Bronchial epithelial cell (primary cell): ENCODE measurements at places on chromosomes 2 and 18. TPM values are rescaled to one million over a fixed set of nuclear protein-coding genes. Genes with fewer than 3 reads are reported as not detected.

Gene NOL4
- not detected in 2 replicates for total RNA-seq

Gene ST8SIA5
- 0.13 TPM in 1 of 2 replicates, not detected in the other for total RNA-seq

Gene DSEL
- total RNA-seq, result 2.4 and 3.3 TPM in 2 replicates

Gene IL36A
- total RNA-seq, result 6.3 and 11.5 TPM in 2 replicates

Gene PAX3
- not detected in 2 replicates for total RNA-seq

Gene NT5C1B
- not detected in 2 replicates for total RNA-seq

Gene CRYBA2
- not detected in 2 replicates for total RNA-seq

Gene GPR39
- total RNA-seq, result 7.1 and 10.0 TPM in 2 replicates

Gene GREB1L
- 0.79 and 0.90 TPM in 2 replicates for total RNA-seq

Gene CNRIP1
- total RNA-seq, result 0.26 TPM in 1 of 2 replicates, not detected in the other

Gene HOXD10
- total RNA-seq, result not detected in 2 replicates

Gene LRP1B
- total RNA-seq, result under 0.01 TPM in 1 of 2 replicates, not detected in the other

Gene HOXD12
- not detected in 2 replicates for total RNA-seq

Gene PRKAG3
- total RNA-seq, result not detected in 2 replicates

Gene RPRM
- 0.13 TPM in 1 of 2 replicates, not detected in the other for total RNA-seq

Gene DNAJC5G
- total RNA-seq, result not detected in 2 replicates

Gene MTCL1
- total RNA-seq, result 10.0 and 12.7 TPM in 2 replicates

Gene GPR55
- total RNA-seq, result not detected in 2 replicates

Gene CMPK2
- total RNA-seq, result under 0.01 and 0.26 TPM in 2 replicates

Gene LAMA3
- 381 and 531 TPM in 2 replicates for total RNA-seq

Gene TUBA3E
- total RNA-seq, result not detected in 2 replicates

Gene COBLL1
- 10.5 and 18.9 TPM in 2 replicates for total RNA-seq

Gene ANKRD30B
- not detected in 2 replicates for total RNA-seq

Gene TRAK2
- 9.2 and 12.7 TPM in 2 replicates for total RNA-seq

Gene RASGRP3
- total RNA-seq, result 0.38 and 0.79 TPM in 2 replicates

Gene ALKAL2
- not detected in 2 replicates for total RNA-seq

Gene MMADHC
- total RNA-seq, result 155 and 195 TPM in 2 replicates

Gene NT5DC4
- not detected in 2 replicates for total RNA-seq

Gene KCNK3
- total RNA-seq, result not detected in 2 replicates

Gene TEKT4
- total RNA-seq, result not detected in 2 replicates

Gene ZNF385B
- total RNA-seq, result not detected in 2 replicates

Gene LYPD1
- under 0.01 TPM in 1 of 2 replicates, not detected in the other for total RNA-seq

Gene IL1RL2
- 1.8 and 2.6 TPM in 2 replicates for total RNA-seq
